ENCODE measurements at places on chromosomes 3 and 15.

DNA sequence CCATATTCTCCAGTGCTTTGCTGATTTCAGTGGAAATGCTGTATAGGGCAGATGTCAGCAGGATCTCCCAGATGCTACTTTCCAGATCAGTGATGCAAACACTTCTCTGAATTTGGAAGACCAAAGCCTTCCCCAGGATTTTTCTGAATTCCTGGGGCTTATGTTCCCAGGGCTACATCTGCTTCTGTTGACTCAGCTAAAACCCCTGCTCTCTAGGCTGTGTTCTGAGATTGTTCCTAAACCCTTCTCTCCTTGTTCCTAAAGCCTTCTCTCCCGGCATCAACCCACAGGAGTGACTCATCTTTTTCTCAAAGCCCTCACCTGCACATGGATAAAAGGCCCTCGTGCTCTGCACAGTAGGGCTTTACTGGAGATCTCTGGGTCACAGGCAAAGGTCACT, 35.5 kb downstream of the FAH start:
- no peak for DNase-seq

DNA sequence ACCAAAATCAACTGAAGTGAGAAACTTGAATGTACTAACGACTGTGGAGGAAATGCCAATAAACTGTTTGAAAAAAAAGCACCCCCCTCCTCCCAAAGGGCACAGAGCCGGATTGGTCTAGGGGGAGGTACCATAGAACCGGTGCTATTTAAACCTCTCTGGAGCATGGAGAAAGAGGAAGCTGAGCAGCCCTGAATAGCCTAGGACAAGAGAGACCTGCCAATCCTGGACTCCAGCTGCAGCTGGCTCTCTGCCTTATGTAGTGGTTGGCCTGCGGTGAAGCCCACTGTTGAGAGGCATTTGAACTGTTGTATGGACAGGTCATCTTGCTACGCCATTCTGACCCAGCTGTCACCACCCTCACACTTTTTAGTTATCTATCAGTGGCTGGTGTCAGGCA, 1.5 kb upstream of the SH3GL3 start:
- no peak for DNase-seq

GRCh38 chr3:11248596-11248995, 23.6 kb upstream of the ATG7 start:
- DNase-seq: no peak

GRCh38 chr3:159030886-159031679, 229.2 kb downstream of the MFSD1 start:
- no peak for DNase-seq

- DNase-seq: no peak
Observed at GRCh38 chr3:24608701-24609390, 114.2 kb upstream of the THRB start.

DNA sequence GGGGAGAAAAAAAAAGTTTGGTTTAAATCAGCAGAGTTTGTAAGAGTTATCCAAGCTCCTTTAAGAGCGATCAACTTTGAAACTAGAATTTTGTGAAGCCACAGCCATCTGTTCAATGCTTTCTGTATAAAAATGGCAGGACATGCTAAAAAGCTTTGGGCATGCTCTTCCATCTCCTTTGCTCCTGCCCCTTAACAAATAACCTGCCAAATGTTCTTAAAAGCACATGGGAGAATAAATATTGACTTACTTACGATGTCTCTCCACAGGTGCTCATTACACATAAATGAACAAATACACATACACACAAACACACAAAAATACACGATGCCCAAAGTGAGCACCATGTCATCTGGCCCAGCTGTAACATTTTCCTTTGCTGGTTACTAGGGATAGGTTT, 211.8 kb upstream of the DPH6 start:
- DNase-seq: no peak

GRCh38 chr3:7615043-7615442, 754.1 kb downstream of the GRM7 start:
- DNase-seq: no peak
